ENCODE measurements at places on chromosomes 6 and 20.
A peak's percentile ranks its signal among the peaks of the same experiment; 100 is the strongest.

DNA sequence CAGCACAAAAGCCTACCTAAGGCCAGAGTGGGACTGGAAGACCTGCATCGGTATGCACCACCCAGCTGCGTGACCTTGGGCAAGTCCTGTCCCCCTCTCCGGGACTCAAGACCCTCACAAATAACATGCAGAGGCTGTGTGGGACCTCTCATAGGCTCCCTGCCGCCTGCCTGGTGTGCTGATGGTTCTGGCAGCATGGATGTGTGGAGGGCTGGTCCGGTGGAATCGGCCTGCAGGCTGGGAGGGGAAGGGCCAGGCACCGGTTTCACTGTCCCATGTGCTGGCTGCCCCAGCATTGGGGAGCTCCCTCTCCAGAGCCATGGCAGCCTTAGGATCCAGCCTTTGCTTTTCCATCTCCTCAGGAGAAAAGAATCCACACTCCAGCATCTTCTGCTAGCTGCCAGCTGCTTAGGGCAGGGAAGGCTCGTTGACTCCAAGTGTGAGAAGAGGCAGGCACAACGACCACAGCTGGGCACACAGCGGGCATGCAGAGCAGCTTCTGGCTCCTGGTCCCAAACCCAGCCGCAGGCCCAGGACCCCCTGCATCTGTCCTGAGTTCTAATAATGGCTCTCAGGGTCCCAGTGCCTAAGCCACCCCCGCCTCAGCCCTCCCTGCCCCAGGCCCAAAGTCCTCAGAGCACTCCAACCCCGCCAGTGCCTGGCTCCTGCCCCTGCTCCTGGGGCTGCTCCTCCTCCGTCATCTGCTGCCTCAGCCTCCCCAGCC, 32.5 kb downstream of the TFEB start:
- no peak for DNase-seq

DNA sequence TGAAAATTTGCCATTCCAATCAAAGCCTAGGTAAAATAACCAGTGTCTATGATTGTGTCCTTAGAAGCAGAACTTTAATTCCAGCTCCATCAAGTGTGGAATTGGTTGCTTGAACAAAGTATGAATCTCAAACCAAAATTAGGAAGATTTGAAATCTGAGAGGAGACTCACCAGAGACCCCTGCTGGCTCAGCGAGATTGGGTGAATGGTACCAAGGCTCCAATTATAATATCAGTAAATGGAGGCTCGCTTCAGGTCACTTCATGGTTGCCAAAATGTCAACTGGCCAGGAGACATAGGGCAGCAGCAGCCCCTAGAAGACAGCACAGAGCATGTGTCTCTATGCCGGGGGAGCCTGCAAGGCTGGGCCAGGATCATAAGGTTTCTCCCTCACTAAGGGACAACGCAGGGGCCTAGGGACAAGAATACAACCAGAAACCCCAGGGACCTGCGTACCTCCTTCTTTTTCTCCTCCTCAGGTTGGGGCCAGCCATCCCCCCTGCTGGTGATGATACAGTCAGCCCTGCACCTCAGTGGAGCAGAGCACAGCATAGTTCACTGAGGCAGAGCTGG, 14.0 kb downstream of the RBL1 start:
- no peak for DNase-seq

DNA sequence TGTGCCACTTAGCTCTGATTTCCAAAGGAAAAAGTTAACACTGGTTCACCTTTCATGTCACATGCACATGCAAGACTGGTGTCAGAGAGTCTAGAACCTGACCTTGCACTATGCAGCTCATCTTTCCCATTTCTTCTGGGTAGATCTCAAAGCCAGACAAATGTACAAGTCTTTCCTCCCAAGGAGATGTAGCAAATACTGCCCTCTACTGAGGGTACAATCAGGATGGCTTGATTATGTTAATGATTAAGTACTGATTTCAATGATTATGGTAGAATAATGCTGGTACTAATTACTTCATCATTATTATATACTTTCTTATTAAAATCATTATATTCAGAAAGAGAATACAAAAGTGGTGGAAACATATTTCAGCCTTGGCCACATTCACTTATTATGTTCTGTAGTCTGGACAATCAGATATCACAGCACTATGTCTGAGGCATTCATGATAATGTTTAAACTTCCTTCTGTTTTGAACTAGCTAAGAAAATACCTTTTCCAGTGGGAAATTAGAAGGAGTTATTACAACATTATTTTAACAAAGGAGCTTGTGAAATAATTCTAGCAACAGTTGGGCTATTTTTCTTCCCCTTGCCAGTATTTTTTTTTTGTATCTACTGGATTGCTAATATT, 68.5 kb upstream of the FOXO3 start:
- DNase-seq = peak; percentile 39

DNA sequence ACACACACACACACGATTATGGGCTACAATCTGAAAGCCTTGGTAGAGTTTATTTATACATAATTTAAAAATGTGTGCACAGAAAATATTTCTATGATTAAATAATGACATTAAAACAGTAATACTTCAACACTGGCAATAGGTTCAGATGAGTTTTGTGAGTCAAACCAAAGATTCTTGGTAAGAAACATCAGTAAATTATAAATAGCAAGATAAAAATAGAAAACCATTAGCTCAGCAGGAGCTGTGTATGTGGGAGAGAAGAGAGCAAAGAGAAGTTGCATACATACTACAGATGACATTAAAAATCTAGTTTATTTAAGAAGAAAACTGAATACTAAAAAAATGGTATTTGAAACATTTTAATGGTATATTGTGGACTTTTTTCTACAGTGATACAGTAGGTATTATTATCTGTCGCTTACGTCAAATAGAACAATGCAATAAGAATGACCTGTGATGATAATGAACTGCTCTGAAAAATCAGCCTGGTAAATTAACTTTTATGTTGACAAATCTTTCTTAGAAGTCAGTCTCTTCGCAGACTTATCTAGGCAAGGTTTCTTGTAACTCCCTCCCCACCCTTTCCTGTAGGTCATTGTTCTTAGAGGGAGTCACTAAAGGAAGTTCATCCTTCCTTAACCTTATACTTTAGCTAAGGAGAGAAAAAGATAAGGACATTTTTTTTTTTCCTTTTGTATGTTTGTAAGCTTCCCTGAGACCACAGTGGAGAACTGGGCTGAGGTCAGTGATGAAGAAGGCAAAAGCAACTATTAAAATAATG, 149.3 kb downstream of the GJA1 start:
- DNase-seq = no peak

DNA sequence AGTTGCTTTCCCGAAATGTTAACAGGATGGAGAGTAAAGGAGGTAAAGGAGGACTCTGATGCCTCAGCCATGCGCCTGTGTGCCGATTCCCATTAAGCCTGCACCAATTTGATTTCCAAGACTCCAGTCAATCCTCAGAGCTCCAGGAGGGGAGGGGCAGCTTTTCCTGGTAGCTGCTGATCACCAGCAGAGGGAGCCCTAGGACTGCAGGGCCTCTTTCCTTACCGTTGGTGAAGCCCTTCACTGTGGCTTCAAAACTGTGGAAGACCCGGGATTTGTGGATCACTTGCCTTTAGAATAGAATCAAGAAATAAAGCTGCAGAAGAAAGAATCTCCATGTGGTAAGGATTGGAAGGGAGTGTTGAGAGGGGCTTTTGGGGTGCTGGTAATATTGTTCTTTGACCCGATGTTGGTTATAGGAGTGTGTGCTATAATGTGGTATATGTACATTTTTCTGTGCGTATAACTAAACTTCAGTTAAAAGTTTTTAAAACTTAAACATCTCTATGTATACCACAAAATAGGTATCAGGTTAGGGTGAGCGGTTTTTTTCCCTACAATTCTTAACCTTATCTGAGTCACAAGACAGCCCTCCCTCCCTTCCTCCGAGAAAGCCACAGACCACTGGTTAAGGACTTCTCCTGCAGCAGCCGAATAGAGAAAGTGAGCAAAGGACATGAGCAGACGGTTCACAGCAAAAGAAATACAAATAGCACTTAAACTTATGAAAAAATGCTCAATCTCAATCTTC, 6.9 kb upstream of the OSER1 start:
- peak; percentile 82 for DNase-seq

DNA sequence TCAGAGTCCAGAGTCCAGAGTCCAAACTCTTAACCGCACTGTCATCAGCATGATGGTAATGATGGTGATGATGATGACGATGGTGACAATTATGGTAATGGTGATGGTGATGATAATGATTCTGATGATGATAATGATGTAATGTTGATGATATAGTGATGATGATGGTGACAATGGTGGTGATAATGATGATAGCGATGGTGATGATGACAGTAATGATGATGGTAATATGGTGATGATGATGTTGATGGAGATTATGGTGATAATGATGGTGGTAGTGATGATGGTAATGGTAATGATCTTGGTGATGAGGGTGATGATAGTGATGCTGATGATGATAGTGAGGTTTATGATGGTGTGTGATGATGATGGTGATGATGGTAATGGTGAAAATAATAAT, 367.8 kb upstream of the CDH4 start:
- DNase-seq = no peak

DNA sequence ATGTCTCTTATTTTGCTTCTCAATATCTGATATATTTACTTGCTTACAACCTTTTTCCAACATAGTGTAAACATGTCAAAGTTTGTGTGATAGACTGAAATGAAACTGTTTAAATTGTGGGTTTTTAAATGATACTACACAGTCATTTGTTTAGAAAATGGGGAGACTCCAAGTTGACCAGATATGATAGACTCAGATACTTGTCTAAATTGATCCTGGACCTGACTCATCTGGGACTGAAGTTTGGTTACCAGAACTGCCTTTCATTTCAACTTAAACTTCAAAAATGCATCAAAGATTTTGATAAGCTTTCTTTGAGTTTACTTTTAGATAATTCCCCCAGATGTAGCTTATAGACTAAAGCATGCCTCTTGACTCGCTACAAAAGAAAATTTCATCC, 27.0 kb upstream of the PRL start:
- no peak for DNase-seq

DNA sequence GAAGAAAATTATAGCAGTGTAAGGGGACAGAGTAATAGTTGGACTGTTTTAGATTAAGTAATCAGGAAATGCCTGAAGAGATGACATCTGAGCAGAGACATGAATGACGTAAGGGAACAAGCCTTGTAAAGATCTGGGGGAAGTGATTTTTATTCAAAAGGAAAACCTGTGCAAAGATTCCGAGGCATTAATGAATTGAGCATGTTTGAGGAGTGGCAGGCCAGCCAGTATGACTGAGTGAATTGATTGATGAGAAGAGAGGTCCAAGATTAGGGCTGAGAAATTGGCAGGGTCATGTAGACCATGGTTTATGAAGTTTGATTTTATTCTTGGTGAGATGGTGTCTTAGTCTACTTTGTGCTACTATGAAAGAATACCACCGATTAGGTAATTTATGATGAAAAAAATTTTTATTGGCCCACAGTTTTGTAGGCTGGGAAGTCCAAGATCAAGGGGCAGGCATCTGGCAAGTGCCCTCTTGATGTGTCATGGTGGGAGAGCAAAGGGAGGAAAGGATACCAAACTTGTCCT, 95.1 kb downstream of the LIN28B start:
- no peak for DNase-seq

DNA sequence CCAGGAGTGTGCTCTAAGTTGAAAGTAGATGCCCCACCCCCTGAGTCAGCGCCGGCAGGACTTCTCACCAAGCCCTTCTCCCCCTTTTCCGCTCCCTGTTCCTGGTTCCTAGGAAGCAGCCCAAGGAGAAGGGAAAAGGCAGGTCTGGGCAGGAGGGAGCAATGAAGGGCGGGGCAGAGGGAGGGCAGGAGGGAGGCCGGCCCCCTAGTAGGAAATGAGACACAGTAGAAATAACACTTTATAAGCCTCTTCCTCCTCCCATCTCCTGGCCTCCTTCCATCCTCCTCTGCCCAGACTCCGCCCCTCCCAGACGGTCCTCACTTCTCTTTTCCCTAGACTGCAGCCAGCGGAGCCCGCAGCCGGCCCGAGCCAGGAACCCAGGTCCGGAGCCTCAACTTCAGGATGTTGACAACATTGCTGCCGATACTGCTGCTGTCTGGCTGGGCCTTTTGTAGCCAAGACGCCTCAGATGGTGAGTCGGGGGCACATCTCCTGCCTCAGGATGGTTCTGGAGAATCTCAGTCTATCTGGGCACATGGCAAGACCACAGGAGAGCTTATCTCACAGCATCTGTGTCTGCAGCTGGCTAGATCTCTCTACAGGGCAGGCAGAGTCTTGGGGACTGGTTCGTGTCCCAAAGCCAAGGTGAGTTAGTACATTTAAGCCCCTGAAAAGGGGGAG, at the start of gene PROCR:
Gene PROCR, plus strand, starts transcription at position 320 of the 681 bp plus-strand sequence. Its CDS starts 83 bp downstream, at position 403.
- DNase-seq = peak; percentile 99

All from RWPE1 (cell line).